ENCODE measurements at places on chromosomes 4 and X.

DNA sequence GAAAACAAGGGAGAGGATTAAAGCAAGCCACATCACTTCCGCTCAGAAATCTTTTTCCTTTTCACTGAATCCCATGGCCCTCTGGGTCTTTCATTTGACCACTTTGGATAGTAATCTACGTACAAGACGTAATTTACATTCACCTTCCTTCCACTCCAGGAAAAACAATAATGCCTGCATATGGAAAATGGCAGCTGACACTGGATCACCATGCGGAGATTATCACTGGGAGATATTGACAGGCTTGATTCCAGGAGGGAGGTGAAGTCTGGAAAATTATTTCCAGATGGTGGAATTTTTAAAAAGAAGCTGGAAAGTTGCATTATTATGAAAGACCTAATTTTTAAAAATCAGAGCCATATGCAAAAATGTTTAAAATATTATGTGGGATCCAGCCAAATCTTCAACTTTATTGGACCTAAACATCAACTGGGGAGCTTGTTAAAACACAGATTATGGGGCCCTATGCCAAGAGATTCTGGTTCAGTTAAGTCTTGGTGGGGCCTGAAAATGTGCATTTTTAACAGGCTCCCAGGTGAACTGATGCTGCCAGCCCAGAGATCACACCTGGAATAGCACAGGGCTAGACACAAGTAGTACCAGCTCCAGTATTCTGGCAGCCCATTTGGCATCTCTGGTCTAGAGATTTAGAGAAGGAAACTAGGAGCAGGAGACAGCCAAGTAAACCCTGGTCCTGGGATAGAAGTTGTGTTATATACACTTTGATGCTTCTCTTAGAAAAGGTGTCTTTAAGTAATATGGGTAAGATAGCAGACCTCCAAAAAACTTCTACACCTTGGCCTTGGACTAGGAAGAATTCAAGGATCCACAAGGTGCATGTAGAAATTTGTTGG lies 290.3 kb upstream of the LDB2 start:
- no peak for DNase-seq

- no peak for DNase-seq
These were observed 155.7 kb upstream of the SCML1 start for GRCh38 chrX:17581641-17582040.

DNA sequence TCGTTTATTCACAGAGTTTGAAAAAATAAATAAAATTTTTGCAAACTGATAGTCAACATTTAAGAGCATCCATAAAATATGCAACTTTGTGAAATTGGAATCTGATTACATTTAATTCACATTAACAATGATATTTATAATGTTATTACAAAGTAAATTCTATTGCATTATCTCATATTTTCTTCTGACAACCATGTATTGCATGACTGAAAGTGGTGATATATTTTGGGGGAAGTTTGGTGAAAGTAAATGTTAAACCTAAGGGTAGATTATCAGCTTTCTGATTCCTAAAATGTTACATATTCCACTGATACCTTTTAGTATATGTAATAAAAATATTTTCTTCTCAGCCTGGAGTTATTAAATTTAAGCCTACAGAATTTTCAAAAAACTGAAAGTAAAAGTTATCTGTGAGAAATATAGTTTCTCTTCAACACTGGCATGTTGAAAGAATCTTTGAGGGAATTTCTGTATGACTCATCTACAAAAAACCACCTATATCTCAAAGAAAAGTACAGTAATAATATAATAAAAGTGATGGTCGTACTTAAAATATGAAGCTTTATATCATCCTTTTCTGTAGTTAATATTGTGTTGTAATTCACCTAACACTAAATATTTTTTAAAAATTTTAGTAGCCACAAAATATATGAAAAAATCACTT lies 1179.6 kb upstream of the PCDH7 start:
- no peak for DNase-seq

GRCh38 chr4:37524267-37524666 lies 161.9 kb downstream of the RELL1 start:
- no peak for DNase-seq

- DNase-seq = no peak
These were observed 1180.8 kb upstream of the PABPC4L start for GRCh38 chr4:135382280-135382959.

- peak; percentile 97 for DNase-seq
These were observed 69.3 kb downstream of the MGST2 start for GRCh38 chr4:139734875-139735380.

GRCh38 chrX:154369449-154370299 lies 4.8 kb downstream of the FLNA start:
- DNase-seq = peak; percentile 53

- no peak for DNase-seq
These were observed 63.4 kb downstream of the FHDC1 start for GRCh38 chr4:152999346-153000075.

DNA sequence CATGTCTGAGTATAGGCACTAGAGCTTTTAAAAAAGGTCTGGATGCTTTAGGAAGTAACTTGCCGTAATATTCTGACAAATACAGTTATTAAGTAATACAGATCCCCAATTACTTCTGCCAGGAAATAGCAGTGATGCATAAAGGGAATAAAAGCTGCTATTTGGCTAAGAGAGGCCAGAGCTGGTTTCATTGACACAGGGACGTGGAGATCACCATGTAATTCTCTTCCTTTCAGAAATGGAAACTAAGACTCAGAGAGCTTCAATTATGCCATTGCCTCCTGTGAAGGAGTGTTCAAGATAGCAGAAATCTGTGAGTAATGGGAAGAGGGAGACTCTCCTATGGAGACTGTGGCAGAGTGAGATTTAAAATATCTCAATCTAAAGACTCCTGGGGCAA lies 238.1 kb downstream of the SLITRK2 start:
- no peak for DNase-seq

- DNase-seq = no peak
These were observed 3.9 kb downstream of the TMEM33 start for GRCh38 chr4:41939016-41939626.
